Left renal cortex interstitium (tissue), 4 donors: ENCODE measurements at places on chromosomes 12 and 14. TPM values are rescaled to one million over a fixed set of nuclear protein-coding genes. Genes with fewer than 3 reads are reported as not detected.

DNA sequence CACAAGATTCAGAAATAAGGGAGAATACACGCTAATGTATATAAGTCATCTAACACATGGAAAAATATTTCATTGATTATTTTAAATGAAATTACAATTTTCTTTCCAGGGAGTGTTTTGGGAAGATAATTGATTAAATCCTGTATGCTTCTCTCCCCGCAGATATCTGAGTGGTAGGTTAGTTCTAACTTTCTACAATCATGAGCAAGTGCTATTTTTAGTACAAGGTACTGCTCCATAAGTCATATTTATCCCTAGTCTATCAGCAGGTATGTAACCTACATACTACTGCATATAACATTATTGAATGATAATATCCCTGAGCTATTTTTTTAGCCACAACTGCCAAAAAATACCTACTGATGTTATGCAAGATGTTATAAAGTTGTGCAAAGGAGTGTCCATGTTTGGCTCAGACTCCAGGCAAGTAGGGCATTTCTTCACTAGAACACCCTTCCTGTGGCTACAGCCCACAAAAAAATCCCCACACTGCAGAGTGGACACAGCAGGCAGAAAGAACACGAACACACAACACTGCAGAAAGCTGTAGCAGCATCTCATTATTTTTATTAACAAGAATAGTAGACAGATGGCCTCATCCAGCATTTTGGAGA lies 87.0 kb downstream of the SEC23A start:
- no peak for DNase-seq

AQP5 gene
- 2.2 TPM for polyA plus RNA-seq

FBLN5 gene
- 168 TPM for polyA plus RNA-seq

DNA sequence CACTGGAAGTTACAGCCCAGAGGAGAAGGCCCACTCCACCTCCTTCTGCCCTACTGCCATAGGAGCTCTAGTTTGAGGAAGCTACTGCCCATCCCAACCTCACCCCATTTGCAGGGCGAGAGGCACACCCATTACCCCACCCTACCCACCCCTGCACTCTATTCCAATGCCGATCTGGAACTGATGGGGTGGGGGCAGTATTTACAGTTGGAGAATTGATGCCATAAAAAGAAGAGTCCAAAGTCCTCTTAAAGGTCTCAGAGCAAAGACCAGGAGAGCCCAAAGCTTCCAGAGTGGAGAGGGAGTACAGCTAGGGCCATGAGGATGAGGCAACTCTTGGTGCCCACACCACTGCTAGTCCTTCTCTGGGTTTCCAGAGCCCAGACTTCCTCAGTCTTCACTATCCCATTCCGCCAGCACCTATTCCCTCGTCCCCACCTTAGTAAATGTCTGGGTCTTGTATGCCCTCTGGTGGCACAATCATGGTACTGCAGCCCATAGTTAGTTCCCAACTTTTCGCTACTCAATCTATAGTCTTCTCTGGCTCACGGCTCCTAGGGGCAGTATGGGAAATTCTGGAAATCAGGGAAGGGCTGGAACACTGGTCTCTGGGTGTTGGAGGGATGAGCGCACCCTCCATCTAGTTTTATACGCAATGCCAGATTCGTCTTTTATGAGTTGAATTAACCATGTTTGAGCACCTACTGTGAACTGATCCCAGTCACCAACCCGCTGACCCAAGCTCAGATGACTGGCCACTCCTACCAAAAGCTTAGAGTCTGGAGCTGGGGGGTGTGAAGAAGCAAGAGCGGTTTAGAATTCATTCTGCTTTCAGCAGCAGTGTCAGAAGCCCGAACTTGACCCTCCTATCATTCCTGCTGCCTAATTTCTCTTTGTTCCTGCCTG lies 6.9 kb upstream of the ADCY6 start:
- no peak for DNase-seq

AP1G2 gene
- polyA plus RNA-seq: 56.2 TPM

ASCL1 gene
- polyA plus RNA-seq: 0.12 TPM

LRTM2 gene
- polyA plus RNA-seq: 0.73 TPM

DEGS2 gene
- polyA plus RNA-seq: 13.6 TPM
